ENCODE measurements at places on chromosomes 7 and 10.

GRCh38 chr7:127844707-127845331 lies 186.4 kb downstream of the LRRC4 start:
- DNase-seq: no peak

DNA sequence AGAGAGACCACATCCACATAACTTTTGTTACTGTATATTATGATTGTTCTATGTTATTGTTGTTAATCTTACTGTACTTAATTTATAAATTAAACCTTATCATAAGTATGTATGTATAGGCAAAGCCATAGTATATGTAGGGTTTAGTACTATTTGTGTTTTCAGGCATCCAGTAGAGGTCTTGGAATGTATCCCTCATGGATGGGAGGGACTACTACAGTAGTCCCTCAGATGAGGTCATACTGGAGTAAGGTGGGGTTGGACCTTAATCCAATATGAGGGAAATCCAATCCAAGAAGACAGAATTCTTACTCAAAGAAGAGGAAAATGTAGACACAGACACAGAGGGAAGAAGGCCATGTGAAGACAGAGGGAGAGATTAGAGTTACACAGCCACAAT lies 34.1 kb upstream of the MALRD1 start:
- no peak for DNase-seq

GRCh38 chr10:3935141-3935540 lies 150.1 kb upstream of the KLF6 start:
- DNase-seq: no peak

DNA sequence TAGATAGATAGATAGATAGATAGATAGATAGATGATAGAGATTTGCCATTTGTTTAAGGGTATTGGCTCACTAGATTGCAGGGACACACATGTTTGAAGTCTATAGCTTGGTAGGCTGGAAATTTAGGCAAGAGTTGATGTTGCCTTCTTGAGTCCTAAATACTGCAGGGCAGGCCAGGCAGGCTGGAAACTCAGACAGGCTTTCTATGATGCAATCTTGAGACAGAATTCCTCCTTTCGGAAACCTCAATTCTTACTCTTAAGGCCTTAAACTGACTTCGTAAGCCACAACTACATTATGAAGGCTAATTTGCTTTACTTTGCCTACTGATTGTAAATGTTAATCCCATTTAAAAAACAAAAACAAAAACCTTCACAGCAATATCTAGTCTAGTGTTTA lies 322.9 kb upstream of the AKR1E2 start:
- no peak for DNase-seq

GRCh38 chr7:100825751-100826513 lies 1.4 kb downstream of the EPHB4 start:
- no peak for DNase-seq

DNA sequence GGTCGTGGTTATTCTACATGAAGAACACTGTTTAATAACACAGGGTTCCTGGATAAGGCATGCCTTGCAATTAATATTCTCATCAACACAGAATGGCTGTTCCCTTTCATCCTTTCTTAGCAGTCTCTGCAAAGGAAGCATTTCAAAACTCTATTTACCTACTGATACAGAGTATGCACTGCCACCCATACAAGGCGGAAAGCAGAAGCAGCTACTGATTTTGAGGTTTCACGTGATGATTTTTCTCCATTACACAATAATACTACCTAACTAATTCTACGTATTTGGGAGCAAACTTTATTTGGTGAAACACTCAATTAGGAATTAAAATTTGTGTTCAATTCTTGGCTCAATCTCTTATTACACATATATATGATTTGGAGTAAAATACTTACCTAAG lies 43.0 kb upstream of the COL1A2 start:
- no peak for DNase-seq

DNA sequence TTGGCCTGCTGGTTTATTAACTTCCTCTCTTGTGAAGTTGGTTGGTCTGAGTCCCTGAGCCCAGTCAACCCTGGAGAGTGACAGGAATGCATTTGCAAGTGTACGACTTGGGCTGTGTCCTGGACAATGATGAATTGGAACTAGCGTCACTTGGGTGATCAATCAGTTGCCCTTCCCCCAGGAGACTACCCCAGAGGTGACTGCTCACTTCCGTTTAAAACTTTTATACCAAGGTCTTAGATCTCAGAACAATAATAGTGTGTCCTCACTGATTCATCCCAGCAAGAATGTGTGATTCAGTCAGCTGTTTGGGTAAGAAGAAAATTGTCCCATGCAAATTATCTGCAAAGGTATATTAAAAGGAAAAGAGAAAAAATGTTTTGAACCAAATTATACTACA lies 102.9 kb upstream of the ARMC3 start:
- DNase-seq: no peak

GRCh38 chr7:36203071-36203790 lies 50.2 kb downstream of the EEPD1 start:
- no peak for DNase-seq

Measured in esophagus squamous epithelium (tissue), 5 donors.